ENCODE measurements at places on chromosomes 7 and 10. TPM values are rescaled to one million over a fixed set of nuclear protein-coding genes. Genes with fewer than 3 reads are reported as not detected.

- no peak overlapping the region for H3K27ac ChIP-seq
- no peaks in the 10 kb centered on the region for H3K27me3 ChIP-seq
- H3K36me3 ChIP-seq = peaks cover 21% of the 10 kb centered on the region
- H3K4me3 ChIP-seq = no peak overlapping the region
Measured at GRCh38 chr7:92669616-92670165, 79.5 kb upstream of the FAM133B start.

Gene ZNF316
- total RNA-seq = 27.1 TPM

Gene PNLIPRP2
- total RNA-seq = not detected

DNA sequence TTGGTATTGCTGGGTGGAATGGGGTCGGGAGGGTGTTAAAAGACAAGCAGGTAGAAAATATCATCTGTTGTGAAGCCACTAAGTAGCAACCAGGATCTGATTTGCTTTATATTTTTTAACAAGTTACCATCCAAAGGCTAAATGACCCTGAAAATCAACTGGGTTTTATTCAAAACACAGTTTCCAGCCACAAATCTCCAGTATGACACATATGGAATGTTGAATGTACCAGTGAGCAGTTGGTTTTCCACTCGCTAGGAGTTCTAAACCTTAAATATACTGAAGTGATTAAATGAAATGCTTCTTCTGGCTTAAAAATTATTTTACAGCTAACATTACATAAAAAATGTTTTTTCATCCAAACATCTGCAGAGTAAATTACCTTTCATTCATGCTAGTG lies 112.5 kb downstream of the PDE1C start:
- H3K36me3 ChIP-seq = no peaks in the 10 kb centered on the region
- H3K4me1 ChIP-seq = peaks cover 12% of the 10 kb centered on the region
- H3K27me3 ChIP-seq = no peaks in the 10 kb centered on the region
- peak overlapping the region; percentile 69 for H3K27ac ChIP-seq

DNA sequence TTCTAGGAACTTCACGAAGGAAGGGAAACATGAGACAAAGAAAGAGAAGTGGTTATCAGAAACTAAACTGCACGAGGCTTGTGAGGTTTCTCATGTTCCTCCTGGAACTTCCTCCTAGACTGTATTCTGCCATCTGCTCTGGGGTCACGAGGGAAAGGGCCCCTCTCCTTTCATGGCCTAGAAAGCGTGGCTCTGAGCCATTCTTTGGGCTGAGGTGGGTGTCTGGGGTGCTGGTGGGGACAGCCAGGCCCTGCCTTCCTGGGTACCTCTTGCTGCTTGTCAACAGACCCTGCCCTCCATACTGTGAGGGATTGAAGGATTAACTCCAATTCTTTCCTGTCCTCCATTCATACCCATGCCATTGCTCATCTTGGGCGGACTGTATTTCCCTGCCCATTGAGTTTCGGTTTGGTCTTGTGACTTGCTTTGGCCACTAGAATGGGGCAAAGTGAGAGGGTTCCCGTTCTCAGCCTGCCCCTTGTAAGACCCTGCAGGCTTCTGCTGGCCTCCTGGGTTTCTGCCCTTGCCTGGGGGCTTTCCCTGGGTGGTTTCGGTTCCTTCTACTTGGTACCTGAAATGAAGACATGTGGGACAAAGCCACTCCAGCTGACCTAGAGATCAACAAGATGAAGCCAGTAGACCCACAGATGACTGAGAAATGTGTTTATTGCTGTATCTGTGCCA lies 14.9 kb upstream of the GIMAP8 start:
- DNase-seq = no peak
- no peak overlapping the region for H3K27ac ChIP-seq
- no peaks in the 10 kb centered on the region for H3K36me3 ChIP-seq
- H3K4me1 ChIP-seq = no peaks in the 10 kb centered on the region
- H3K4me3 ChIP-seq = no peak overlapping the region

Gene IL2RA
- total RNA-seq = not detected

Gene LRMDA
- total RNA-seq = not detected

DNA sequence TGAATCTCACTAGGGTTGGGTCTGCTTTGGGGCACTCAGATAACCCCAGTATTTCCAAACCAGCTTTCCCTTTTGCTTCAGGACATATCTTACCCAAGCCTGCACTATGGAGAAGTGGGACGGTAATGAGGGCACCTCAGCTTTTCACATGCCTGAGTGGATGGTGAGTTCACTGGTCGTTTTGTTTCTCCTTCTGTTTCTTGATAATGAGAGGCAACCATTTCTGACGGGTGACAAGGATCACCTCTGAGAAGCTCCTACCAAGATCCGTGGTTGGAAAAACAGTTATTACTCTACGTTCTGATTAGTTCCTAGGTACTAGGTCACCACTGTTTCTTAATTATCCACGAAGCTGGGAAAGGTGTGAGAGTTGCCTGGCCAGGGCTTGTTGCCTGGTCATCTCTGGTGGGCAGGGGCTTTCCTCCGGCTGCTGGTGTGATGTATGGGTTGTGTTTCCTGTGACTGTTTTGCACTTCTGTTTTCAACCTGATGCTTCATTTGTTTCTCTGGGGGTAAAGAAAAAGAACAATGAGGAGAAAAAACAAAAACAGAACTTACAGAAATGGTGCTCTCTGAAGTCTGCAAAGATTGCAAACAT lies 65.7 kb upstream of the STRIP2 start:
- peaks cover 5% of the 10 kb centered on the region for H3K36me3 ChIP-seq
- no peak overlapping the region for H3K4me3 ChIP-seq
- no peaks in the 10 kb centered on the region for H3K4me1 ChIP-seq
- DNase-seq = no peak
- no peaks in the 10 kb centered on the region for H3K27me3 ChIP-seq

Measured in MCF 10A (cell line).